Hepatocyte (in vitro differentiated cells): ENCODE measurements at places on chromosomes 5 and 9. TPM values are rescaled to one million over a fixed set of nuclear protein-coding genes. Genes with fewer than 3 reads are reported as not detected.

The SLCO6A1 gene
- total RNA-seq = 0.52 and 1.2 TPM in 2 replicates

The CDC20B gene
- total RNA-seq = 0.28 and 0.30 TPM in 2 replicates

The OSMR gene
- 17.6 and 19.4 TPM in 2 replicates for total RNA-seq

The OR1J2 gene
- not detected in 2 replicates for total RNA-seq

DNA sequence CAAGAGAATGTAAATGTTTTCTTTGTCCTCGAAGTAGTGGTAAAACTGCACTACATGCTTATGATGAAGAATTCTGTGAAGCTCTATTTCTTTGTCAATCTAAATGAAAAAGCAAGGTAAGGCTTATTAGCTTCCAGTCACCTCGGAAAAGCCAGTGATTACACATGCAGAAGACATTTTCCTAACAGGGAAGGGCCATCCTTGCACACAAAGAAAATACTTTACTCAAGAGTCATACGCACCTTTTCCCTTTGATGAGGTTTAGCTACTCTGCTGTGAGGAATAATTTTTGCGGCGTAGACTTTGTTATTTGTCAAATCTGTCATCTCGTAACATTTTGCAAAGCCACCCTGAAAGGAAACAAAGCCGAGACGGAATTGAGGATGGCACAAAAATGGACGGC is 1.1 kb downstream of the PLK2 start:
- H3K4me3 ChIP-seq = peak overlapping the region; percentile 85
- H3K36me3 ChIP-seq = peaks cover 12% of the 10 kb centered on the region
- DNase-seq = peak; percentile 30
- peak overlapping the region; percentile 98 for H3K27ac ChIP-seq
- H3K27me3 ChIP-seq = no peaks in the 10 kb centered on the region

- H3K27me3 ChIP-seq = no peaks in the 10 kb centered on the region
- no peak overlapping the region for H3K4me3 ChIP-seq
- H3K4me1 ChIP-seq = no peaks in the 10 kb centered on the region
- no peak overlapping the region for H3K27ac ChIP-seq
- DNase-seq = no peak
These were observed 80.4 kb upstream of the OSMR start for GRCh38 chr5:38765399-38765861.

- no peaks in the 10 kb centered on the region for H3K4me1 ChIP-seq
- DNase-seq = no peak
- no peaks in the 10 kb centered on the region for H3K27me3 ChIP-seq
- no peak overlapping the region for H3K4me3 ChIP-seq
- no peak overlapping the region for H3K27ac ChIP-seq
These were observed 38.8 kb upstream of the SEMA6A start for GRCh38 chr5:116613445-116613844.

- H3K36me3 ChIP-seq = no peaks in the 10 kb centered on the region
- H3K27ac ChIP-seq = no peak overlapping the region
- DNase-seq = no peak
These were observed 5.2 kb downstream of the DBH start for GRCh38 chr9:133641396-133641655.

GRCh38 chr9:114031037-114031630 is 47.0 kb downstream of the AMBP start:
- no peak overlapping the region for H3K27ac ChIP-seq
- no peak for DNase-seq

- H3K4me3 ChIP-seq = no peak overlapping the region
- H3K27me3 ChIP-seq = no peaks in the 10 kb centered on the region
- H3K27ac ChIP-seq = no peak overlapping the region
- no peak for DNase-seq
- no peaks in the 10 kb centered on the region for H3K36me3 ChIP-seq
These were observed 7.3 kb downstream of the CSF1R start for GRCh38 chr5:150078802-150079689.

- no peak overlapping the region for H3K27ac ChIP-seq
- no peak overlapping the region for H3K4me3 ChIP-seq
- H3K4me1 ChIP-seq = no peaks in the 10 kb centered on the region
- no peak for DNase-seq
These were observed 597.9 kb downstream of the ZNF608 start for GRCh38 chr5:124148574-124148973.

DNA sequence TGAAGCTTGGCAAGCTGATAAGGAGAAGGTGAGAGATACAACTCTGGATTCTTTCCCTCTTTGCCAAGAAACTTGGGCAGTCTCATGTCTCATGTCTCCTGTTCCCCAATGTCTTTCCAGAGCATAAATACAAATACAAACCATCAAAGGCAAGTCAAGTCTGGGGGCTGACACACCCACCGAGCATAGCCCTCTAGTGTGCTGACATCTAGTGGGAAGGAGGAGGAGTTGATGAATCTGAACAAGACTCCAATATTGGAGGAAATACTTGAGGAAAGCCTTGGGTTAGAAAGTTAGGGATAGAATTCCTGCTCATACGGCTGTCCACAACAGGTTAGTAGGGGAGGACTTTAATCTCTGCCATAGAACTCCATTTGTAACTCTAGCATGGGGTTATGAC is 8.6 kb downstream of the MLANA start:
- H3K27me3 ChIP-seq = no peaks in the 10 kb centered on the region
- DNase-seq = no peak
- H3K36me3 ChIP-seq = no peaks in the 10 kb centered on the region
- H3K27ac ChIP-seq = no peak overlapping the region

DNA sequence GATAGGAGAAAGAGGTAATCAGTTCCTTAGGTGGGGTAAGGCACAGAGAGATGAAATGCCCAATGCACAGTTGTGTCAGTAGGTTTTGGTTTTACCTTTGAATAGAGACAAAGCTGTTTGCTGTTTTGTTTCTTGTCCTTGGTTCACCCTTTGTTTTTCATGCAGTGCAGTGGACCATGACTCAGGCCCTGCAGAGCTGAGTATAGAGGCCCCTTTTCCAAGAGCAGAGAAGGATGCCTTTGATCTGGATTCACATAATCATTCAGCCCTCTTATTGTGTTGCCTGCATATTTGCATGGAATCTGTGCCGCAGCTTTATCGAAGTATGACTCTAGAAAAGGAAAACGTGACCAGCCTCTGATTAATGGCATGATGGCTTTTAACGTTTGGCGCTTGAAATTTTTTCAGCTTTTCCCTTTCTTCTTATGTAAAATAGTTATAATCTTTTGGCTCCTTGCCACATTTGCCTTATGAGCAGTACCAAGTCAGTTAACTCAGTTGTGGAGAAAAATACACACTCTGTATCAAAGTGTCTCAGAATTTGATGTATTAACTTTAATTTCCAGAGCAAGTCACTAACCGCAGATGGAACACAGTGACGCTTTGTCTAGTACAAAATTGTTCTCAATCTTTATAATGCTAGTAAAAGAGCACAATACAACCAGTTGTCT is 197.6 kb downstream of the KDM4C start:
- peaks cover 14% of the 10 kb centered on the region for H3K4me1 ChIP-seq
- no peak overlapping the region for H3K27ac ChIP-seq
- no peaks in the 10 kb centered on the region for H3K27me3 ChIP-seq
- peak; percentile 14 for DNase-seq
- H3K36me3 ChIP-seq = no peaks in the 10 kb centered on the region
- H3K4me3 ChIP-seq = no peak overlapping the region

- H3K4me1 ChIP-seq = peaks cover 3% of the 10 kb centered on the region
- no peak overlapping the region for H3K4me3 ChIP-seq
- peak; percentile 73 for DNase-seq
- no peaks in the 10 kb centered on the region for H3K27me3 ChIP-seq
These were observed 13.5 kb upstream of the BARX1 start for GRCh38 chr9:93968451-93969327.

GRCh38 chr9:13879981-13880380 is 434.0 kb downstream of the NFIB start:
- no peaks in the 10 kb centered on the region for H3K36me3 ChIP-seq
- H3K27me3 ChIP-seq = no peaks in the 10 kb centered on the region
- peaks cover 6% of the 10 kb centered on the region for H3K4me1 ChIP-seq
- no peak overlapping the region for H3K4me3 ChIP-seq
- DNase-seq = no peak

GRCh38 chr9:115204904-115205453 is 87.0 kb upstream of the TNC start:
- H3K4me1 ChIP-seq = peaks cover 14% of the 10 kb centered on the region
- H3K27me3 ChIP-seq = no peaks in the 10 kb centered on the region
- H3K27ac ChIP-seq = peak overlapping the region; percentile 26
- no peak overlapping the region for H3K4me3 ChIP-seq
- no peaks in the 10 kb centered on the region for H3K36me3 ChIP-seq

- DNase-seq = no peak
- H3K27ac ChIP-seq = no peak overlapping the region
- H3K27me3 ChIP-seq = no peaks in the 10 kb centered on the region
- H3K4me1 ChIP-seq = no peaks in the 10 kb centered on the region
- H3K36me3 ChIP-seq = no peaks in the 10 kb centered on the region
These were observed 147.4 kb downstream of the TRIM36 start for GRCh38 chr5:115022303-115022702.

DNA sequence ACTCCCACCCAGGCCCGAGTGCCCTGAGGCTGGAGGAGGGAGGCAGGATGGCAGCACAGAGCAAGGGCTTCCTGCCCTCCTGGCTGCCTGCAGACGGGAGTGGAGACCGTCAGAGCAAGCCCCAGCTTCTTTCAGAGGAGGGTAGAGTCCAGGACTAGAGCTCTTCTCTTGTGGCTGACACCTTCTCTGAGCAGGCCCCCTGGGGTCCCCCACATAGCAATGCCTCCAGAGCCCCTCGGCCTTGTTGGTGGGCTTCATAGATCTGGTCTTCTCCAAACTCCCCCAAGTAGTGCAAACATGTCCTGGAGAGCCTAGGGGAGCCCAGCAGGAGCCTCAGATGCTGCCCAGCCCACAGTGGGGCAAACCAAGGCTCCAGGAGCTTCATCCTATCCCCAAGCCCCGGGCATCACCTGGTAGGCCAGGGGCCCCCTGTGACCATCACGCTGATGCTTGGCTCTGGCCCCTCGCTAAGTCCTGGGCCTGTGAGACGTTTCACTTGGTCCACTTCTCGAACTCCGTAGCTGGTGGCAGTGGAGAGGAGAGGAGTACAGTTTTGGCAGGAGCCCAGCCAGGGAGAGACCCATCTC is 2.0 kb downstream of the MZB1 start:
- H3K27ac ChIP-seq = no peak overlapping the region
- no peaks in the 10 kb centered on the region for H3K36me3 ChIP-seq
- no peak overlapping the region for H3K4me3 ChIP-seq
- DNase-seq = no peak
- H3K4me1 ChIP-seq = peaks cover 10% of the 10 kb centered on the region
- peaks cover under 1% of the 10 kb centered on the region for H3K27me3 ChIP-seq

- H3K4me3 ChIP-seq = no peak overlapping the region
- H3K27ac ChIP-seq = no peak overlapping the region
- H3K27me3 ChIP-seq = no peaks in the 10 kb centered on the region
- DNase-seq = no peak
These were observed 196.9 kb upstream of the PANK3 start for GRCh38 chr5:168776070-168776469.

- H3K27me3 ChIP-seq = no peaks in the 10 kb centered on the region
- H3K36me3 ChIP-seq = no peaks in the 10 kb centered on the region
- no peaks in the 10 kb centered on the region for H3K4me1 ChIP-seq
- peak; percentile 48 for DNase-seq
- H3K4me3 ChIP-seq = no peak overlapping the region
- peak overlapping the region; percentile 1 for H3K27ac ChIP-seq
These were observed 26.9 kb upstream of the EEIG1 start for GRCh38 chr9:128007566-128008138.

DNA sequence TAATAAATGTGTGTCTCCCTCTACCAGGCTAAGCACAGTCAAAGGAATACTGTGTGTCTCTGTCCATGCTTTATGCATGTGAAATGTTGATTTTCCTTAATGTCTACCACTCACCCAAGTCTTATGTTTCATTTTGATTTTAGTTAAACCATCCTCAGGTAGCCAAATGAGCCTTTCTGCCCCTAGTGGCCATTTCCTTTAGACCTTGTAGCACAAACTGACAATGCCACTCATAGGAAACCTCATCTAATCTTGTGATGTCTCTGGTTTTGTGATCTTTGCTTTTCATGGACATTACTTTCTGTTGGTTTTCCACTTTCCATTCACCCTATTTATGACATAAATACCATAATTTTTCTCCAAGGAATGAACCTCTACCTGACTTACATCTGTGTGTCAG is 820.8 kb downstream of the MAT2B start:
- H3K27ac ChIP-seq = no peak overlapping the region
- H3K27me3 ChIP-seq = no peaks in the 10 kb centered on the region
- H3K4me1 ChIP-seq = no peaks in the 10 kb centered on the region
- no peak overlapping the region for H3K4me3 ChIP-seq
- no peak for DNase-seq
- H3K36me3 ChIP-seq = no peaks in the 10 kb centered on the region

DNA sequence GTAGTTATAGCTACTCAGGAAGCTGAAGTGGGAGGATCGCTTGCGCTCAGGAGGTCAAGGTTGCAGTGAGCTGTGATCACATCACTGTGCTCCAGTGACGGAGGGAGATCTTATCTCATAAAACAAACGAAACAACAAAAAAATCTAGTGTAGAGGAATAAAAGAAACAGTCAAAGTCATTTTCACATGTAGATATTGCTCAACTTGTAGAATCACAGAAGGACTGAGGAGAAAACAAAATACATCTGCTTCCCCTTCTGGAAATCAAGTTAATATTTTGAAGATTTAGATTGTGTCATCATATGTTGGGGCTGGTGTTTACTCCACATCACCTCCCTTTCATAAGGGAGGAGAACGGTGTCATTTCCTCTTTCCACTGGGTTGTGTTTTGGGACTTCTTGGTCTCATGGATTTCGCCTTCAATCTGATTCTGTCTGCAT is 8.2 kb upstream of the SLC46A2 start:
- DNase-seq = no peak
- no peaks in the 10 kb centered on the region for H3K4me1 ChIP-seq
- H3K4me3 ChIP-seq = no peak overlapping the region
- H3K36me3 ChIP-seq = no peaks in the 10 kb centered on the region
- no peaks in the 10 kb centered on the region for H3K27me3 ChIP-seq

- no peaks in the 10 kb centered on the region for H3K4me1 ChIP-seq
- no peak for DNase-seq
These were observed 9.3 kb downstream of the LIX1 start for GRCh38 chr5:97133101-97133500.

- H3K36me3 ChIP-seq = no peaks in the 10 kb centered on the region
- DNase-seq = no peak
- no peaks in the 10 kb centered on the region for H3K4me1 ChIP-seq
- no peaks in the 10 kb centered on the region for H3K27me3 ChIP-seq
- no peak overlapping the region for H3K27ac ChIP-seq
- H3K4me3 ChIP-seq = no peak overlapping the region
These were observed 2.7 kb upstream of the LARS1 start for GRCh38 chr5:146185161-146185560.

DNA sequence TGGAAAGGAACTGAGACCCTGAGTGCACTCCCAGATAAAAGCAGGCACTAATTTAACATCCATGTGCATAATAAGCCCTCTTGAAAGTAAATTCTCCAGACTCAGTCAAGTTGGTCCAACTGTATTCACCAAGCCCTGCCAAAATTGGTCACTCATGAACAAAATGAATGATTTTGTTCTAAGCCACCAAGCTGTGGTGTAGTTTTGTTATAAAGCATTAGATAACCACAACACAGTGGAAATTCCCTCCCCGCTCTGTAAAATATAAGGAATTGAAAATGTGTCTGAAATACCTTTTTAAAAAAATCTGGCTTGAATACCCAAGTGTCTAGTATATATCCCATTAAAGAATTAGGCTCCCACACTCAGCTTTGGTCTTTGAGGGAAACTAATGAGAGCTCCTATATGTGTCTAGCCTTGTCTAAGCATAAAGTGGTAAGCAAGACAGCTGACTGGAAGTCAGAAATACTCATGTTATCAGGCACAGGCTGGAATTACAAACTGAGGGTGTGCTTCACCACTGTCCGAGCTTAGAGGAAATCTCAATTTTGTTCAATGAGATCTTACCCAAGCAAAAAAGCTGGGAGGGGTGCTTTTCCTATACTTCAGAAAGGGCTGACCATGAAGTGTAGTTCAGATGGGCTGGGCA is 33.2 kb downstream of the IDNK start:
- H3K27ac ChIP-seq = no peak overlapping the region
- no peak overlapping the region for H3K4me3 ChIP-seq
- H3K36me3 ChIP-seq = no peaks in the 10 kb centered on the region
- H3K27me3 ChIP-seq = no peaks in the 10 kb centered on the region
- no peaks in the 10 kb centered on the region for H3K4me1 ChIP-seq
